Fibroblast of pulmonary artery (primary cell): ENCODE measurements at places on chromosomes 12 and 14.

DNA sequence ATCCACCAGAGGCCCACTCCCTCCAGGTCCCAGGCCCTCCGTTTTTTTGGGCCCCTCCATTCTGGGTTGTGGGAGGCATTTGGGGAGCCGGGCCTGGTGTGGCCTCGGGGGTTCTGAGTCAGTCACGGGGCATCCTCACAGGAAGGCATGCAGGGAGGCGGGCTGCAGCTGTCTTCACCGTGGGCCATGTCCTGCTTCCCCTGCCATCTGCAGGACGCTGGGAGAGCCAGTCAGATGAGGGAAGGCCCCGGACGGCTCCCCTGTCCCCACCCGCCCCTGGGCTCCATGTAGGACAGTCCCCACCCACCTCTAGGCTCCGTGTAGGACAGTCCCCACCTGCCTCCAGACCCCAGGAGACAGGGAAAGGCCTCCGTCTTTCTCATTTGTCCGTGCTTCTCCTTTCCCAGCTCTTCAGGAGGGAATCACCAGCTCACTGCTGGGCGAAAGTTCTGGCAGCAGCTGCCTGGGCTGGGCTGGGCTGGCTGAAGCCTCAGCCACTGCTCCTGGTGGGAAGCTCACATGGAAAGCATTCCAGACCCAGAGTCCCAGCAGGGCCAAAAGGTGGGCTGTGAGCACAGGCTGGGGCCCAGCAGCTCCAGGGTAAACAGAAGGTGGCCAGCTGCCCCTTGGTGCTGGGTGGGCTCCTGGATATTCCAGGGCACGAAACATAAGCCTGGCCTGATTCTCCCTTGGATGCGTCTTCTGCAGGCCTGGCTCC lies 217.8 kb downstream of the KIF26A start:
- DNase-seq: no peak

- DNase-seq: peak; percentile 25
These were observed 873.1 kb upstream of the TMEM132C start for GRCh38 chr12:127393896-127394295.

GRCh38 chr14:21528381-21529348 lies 2.5 kb upstream of the SALL2 start:
- peak; percentile 64 for DNase-seq

GRCh38 chr14:23884541-23884904 lies 69.0 kb upstream of the DHRS4 start:
- no peak for DNase-seq

DNA sequence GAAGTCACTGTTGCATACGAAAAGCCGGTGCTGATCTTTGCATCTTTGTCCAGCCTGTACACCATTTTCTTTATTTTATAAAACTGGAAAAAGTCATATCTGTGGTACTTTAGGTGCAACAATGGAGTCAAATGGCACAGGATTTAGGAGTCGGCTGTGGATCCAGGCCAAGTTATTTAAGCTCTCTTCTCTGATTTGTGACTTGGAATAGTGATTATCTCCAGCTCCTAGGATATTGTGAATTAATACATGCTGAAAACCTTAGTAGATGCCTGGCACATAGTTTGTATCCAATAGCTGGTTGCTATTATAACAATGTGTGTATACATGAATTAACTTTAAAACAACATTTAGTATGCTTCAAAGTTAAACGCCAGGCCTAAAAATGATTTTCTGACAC lies 6.2 kb upstream of the CCER1 start:
- no peak for DNase-seq

DNA sequence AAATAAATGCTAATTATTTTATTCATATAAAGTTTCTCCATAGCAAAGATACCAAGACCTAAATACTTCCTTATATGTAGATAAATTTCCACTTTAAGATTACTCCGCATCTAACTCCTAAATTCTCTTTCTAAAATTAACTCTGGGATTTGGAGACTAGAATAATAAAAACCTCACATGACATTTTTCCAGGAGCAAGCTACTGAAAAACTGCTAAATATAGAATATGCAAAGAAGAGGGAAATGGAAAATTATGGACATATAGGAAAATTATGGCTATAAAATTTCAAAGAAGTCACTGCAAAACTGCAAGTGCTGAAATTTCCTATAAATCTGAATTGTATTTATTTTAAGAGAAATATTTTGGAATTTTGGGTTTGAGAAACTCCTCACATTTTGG lies 186.2 kb downstream of the DUSP6 start:
- DNase-seq: no peak

- DNase-seq: no peak
These were observed 145.9 kb downstream of the ALX1 start for GRCh38 chr12:85425926-85426325.

- no peak for DNase-seq
These were observed 3.0 kb downstream of the SIX1 start for GRCh38 chr14:60646226-60646818.

DNA sequence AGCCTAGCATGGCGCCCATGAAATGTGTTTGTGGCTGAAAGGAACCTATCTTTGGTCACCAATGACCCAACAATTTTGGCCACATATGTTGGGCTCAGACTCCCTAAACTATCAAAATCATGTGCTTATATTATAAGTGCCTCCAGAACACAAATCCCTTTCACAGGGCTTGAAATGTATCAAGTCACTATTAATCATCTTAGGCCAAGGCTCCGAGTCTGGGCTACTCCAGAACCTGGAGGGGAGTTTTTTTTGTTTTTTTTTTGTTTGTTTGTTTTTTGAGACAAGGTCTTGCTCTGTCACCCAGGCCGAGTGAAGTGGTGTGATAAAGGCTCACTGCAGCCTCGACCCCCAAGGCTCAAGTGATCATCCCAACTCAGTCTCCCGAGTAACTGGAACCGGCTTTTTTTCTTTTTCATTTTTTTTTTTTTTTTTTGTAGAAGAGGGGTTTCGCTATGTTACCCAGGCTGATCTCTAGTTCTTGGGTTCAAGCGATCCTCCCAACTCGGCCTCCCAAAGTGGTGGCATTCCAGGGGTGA lies 989 bp upstream of the DRAM1 start:
- no peak for DNase-seq

- peak; percentile 65 for DNase-seq
These were observed 18.3 kb downstream of the NINJ2 start for GRCh38 chr12:644818-645552.

GRCh38 chr12:62522984-62523383 lies 56.4 kb downstream of the MON2 start:
- DNase-seq: peak; percentile 21

DNA sequence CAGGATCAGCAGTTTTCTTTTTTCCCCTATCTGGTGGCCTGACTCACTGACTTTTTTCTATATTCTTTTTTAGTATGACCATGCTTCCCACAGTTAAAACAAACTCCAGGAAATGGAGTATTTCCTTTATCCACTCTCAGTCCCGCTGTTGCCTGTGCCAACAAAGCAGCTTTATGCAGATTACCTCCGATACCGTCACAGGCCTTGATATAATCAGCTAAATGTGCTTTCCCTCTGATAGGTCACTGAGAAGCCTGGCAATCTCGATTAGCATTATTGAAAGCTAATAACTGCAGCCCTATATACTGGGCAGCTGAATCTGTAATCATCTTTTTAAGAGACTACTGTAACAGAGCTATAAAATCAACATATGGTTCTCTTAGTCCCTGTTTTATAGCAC lies 243.6 kb downstream of the KIF21A start:
- DNase-seq: peak; percentile 37
